ENCODE measurements at places on chromosomes 5 and 9.

DNA sequence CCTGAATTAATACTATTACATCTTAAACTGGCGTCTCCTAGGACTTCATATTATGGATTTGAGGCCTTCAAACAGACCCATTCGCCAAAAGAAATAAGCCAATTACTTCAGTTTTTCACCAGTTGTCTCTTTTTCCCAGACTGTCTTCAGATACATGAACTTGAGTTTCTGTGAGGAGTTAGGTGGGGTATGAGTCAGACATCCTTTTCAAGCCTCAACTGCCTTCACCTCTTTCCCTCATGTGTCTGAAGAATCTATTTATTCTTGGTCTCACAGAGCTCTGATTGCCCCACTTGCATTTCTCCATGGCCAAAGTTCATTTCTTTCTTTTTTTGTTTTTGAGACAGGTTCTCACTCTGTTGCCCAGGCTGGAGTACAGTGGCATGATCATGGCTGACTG is 12.5 kb downstream of the WNT8A start:
- DNase-seq: no peak

DNA sequence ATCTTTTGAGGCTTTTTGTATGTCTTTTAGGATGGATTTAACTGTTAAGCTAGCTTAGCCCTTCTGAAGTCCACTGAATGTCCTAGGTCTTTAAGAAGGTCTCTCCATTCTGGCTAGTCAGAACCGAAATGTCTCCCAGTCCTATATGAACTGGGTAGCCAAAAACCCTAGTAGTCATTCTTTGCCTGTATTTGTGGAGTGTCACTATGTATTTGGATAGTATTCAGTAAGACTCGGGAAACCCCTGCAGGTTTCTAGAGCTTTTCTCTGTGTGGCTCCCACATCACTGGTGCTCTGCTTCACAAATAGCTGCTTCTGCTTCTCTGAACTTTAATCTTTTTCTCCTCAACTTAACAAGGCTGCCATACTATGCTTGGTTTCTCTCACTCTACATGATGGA is 68.0 kb downstream of the RIC1 start:
- DNase-seq: no peak

GRCh38 chr9:35114113-35114839 is 1.4 kb downstream of the ATOSB start:
- no peak for DNase-seq

GRCh38 chr5:15499528-15500324 is at the start of gene FBXL7:
Gene FBXL7 (plus strand): TSS chr5:15500180.
- no peak for DNase-seq

All from stimulated activated CD8-positive, alpha-beta memory T cell treated with anti-CD3 and anti-CD28 coated beads, Interleukin-4, amount 100 ng/mL, for 1 hour (primary cell).